ENCODE measurements at places on chromosomes 6 and 20.

DNA sequence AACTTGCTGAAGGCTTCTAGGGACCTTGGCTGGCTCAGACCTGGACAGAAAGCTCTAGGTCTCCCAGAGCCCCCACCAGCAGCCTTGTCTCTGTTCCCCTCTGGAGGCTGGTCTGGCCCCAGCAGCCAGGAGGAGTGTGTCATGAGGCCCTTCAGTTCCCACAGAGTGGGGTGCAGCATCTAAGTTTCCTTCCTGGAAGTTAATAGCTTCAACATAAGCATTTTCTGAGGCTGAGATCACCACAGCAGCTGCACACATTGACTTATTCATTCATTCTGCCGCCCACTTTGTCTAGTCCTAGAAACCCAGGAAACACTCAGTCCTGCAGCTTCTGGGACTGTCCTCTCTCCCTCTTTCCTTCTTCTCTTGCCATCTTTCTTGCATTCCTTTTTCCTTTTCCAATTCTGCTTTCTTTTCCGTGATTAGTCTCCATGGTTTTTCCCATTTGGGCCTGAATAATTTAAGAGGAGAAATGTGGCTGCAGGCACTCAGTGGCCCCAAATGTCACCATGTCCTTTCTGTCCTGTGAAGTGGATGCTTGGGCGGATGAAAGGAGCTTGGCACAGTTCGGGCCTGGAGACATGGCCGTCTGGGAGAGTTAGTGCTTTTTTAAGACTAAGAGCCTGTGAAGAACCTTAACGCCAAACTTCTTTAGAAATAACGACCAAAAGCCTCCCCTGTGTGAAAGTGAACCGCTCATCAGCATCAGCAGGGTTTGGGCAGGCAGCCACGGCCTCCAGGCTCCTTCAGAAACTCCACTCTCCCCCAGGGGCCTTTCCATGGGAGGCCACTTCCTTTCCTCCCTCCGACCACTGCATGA lies 31.0 kb upstream of the PCMTD2 start:
- DNase-seq: no peak

DNA sequence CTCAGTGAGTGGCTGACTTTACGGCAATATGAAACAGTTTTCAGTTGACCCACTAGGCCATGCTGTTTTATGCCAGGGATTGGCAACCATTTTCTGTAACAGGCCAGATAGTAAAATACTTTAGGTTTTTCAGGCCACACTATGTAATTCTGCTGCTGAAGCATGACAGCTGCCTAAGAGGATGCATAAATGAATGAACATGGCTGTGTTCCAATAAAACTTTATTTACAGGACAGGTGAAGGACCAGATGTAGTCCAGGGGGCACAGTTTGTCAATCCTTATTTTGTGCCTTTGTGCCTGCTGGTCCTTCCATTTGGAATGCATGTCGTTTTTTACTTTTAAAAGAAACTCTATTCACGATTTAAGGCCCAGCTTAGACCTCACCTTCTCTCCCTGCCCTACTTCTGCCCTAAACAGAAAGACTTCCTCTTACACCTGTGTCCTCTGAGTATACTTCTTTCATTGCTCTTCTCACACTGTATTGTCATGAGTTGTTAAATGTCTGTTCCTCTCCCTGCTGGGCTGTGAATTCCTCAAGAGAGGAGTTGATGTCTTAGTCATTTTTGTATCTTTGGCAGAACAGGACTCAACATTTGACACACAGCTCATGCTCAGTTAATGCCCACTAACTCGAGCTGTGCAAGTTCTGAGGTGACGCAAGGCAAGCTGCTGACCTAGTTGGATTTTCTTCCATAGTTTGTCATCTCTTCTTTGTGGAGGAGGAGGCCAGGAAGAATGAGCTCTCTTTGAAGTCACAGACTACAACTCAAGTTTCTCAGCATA lies 90.1 kb upstream of the MAP7 start:
- DNase-seq: no peak

DNA sequence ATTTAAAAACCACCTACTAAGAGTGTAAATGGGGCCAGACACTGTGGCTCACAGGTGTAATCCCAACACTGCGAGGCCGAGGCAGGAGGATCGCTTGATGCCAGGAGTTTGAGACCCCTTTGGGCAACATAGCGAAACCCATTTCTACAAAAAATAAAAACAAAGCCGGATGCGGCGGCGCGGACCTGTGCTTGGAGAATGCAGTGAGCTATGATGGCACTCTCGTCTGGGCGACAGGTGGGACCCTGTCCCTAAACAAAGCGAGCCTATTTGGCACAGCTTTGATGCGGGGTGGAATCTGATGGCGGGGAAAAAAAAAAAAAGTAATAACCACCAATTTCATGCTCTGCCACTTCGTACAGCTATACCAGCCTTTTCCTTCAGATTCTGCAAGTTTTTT lies 1.1 kb downstream of the TCP1 start:
- no peak for DNase-seq

DNA sequence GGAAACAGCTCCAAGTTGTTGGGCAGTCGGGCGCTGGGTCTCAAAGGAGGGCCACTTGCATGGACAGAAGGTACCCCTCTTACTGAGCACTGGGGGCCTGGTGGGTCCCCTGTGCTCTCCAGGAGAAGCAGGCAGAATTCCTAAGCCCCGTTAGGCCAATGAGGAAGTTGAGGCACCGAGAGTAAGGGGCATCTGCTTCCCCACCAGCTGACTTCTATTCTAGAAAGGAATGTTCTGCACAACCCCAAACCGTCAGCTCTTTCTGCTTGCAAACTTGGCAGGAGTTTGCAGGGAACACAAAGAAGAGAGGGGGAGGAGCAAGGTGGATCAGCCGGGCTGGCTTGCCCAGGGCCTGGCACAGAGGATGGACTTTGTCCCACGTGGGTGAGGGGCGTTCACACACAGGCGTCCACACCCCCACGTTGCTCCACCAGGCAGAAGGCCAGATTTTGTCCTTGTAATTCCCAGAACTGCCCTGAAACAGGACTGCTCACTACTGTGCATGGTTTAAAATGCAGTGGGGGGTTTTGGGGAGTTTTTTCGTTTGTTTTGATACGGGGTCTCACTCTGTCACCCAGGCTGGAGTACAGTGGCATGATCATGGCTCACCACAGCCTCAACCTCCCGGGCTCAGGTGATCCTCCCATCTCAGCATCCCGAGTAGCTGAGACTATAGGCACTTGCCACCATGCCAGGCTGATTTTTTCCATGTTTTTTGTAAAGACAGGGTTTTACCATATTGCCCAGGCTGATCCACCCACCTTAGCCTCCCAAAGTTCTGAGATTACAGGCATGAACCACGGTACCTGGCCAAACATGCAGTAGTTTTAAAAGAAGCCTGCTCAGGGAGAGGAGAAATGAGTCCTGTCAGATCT lies 93.3 kb downstream of the SNX5 start:
- DNase-seq: no peak

DNA sequence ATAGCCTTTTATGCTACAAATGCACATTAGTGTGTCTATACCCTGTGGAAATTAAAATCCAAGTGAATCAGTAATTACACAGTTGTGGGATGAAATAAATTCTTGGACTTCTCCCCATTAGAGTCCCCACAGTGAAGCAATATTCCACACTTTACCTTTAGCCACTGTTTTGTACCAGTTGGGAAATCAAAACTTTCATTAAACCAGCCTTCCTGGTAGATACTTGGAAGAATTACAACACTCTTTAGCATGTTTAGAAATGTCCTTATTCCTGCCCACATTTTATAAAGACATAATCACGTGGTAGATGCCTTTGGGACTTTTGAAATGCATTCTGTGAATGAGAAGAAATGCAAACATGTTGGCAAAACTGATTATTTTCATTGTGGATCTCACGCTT lies 49.0 kb upstream of the ANKEF1 start:
- DNase-seq: no peak

- no peak for DNase-seq
Observed at GRCh38 chr20:46690219-46691106, 1.2 kb upstream of the TP53RK start.

GRCh38 chr6:89302936-89303335 lies 12.2 kb downstream of the GABRR2 start:
- no peak for DNase-seq

GRCh38 chr20:19549896-19550295 lies 208.2 kb upstream of the RIN2 start:
- DNase-seq: no peak

DNA sequence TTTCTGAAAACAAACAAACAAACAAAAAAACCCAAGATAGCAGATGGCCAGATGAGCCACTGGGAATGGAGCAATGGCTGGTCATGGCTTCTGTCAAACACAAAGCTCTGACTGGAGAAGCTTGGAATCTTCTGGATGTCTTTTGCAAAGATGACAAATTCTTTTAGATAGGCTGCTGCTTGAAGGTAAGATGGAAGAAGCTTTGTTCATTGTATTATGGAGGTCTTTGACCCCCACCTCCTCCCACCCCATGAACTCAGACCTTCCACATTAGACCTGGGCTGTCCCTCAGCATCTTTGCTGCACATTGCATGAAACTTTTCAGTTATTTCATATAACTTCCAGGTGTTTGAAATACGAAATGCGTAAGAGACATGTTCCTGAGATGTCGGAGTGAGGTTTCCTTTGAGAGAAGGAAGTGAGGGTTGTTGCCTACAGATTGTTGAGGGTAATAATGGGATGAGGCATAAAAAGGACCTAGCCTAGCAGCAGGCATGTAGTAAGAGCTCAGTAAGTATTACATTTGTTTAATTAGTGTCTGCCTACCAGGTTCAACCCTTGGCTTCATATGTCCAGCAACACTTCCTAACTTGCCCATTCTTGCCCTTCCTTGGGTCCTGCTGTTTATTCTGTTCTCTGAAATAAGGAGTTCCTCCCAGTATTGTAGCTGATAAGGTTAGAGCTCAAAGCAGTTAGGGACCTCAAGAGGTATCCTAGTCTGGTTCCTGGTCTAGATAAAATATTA lies 51.4 kb upstream of the IER3 start:
- DNase-seq: no peak

DNA sequence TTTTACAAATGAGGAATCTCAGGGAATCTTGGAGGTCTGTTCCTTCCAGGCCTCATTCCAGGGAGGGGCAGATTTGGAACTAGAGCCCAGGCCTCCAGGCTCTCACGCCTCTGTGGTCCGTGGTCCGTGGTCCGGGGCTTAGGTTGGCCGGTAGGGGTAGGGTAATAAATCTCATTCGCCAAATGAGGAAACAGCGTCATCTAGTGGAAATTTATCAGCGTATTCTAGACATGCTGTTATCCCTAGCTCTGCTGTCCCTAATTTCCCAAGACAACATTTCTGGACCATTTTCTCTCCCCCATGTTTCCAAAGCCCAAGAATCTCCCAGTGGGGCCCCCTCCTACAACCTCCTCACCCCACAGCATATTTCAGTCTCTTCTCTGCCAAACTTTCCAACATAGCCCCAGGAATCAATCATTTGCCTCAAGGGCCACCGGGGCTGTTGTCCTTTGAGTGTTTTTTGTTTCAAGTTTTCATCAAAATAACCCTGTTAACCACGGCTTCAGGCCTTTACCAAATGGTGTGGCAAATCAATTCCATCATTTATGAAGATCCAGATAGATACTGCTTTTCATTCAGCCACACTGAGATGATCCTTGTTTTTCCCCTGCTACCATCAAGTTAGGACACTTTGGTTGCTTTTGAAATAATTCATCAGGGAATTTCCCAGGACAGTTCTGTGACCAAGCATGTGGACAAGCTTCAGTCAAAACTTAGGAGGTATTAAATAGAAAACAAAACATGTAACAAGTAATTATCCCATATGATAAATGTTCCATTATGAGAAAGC lies 126.8 kb downstream of the ALDH8A1 start:
- DNase-seq: peak; percentile 5

DNA sequence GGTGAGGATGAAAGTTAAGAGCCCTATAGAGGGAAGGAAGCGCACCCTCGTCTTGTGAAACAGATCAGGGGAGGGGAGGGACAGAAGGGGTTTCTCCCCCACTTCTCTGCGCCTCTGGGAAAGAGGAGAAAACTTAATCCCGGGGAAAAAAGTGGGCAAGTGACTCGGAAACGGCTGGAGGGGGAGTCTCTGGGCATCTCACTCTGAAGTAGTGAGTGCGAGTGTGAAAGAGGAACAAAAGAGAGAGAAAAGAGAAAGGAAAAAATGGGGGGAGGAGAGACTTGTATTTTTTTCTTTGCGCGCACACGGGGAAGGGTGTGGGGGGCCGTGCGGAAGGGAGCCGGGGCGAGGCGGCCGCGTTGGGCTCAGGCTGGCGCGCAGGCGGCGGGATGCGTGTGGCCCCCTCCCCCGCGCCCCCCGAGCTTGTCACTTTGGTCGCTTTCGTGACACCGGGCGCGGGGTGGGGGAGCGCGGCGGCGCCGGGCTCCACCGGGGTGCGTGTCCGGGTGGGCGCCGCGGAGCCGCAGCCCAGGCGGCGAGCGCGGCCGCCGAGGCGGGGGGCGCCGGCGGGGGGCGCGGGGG lies 454 bp downstream of the L3MBTL3 start:
- no peak for DNase-seq

DNA sequence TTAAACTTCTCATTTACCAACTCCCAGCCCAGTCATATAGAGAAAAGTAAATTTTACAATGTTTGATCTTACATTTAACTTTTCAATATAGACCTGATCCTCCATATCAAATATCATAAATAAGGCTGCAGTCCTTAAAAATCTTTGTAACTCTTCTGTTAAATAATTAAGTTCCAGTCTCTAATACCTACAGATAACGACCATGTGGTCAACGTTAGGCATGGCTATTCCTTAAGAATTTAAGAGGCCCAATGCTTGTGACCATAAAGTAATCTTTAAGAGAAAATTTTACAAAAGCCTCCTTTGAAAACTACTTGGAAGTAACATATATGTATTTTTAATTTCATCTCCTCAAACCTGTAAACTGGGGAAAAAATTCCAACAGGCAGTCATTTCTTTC lies 1.6 kb downstream of the FBXO5 start:
- DNase-seq: no peak

- DNase-seq: no peak
Observed at GRCh38 chr6:136775548-136775947, 16.7 kb downstream of the MAP3K5 start.

DNA sequence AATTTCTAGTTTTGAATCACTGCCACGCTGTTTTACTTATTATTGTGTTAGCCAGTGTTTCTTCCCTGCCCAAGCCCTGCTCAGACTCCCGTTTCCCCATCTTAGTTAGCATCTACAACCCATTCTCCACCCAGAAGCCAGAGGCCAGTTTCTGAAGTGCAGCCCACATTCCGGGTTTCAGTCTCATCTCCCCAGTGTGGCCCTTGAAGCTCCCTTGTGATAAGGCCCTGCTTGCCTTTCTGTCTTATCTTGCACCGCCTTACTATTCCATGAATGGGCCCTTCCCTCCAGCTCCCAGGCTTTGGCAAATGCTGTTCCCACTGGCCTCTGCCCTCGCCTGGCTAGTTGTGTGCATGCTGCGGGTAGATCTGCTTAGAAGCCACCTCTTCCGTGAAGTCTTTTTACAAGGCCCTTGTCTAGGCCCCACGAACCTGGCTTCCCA lies 41.1 kb downstream of the TOX2 start:
- no peak for DNase-seq

DNA sequence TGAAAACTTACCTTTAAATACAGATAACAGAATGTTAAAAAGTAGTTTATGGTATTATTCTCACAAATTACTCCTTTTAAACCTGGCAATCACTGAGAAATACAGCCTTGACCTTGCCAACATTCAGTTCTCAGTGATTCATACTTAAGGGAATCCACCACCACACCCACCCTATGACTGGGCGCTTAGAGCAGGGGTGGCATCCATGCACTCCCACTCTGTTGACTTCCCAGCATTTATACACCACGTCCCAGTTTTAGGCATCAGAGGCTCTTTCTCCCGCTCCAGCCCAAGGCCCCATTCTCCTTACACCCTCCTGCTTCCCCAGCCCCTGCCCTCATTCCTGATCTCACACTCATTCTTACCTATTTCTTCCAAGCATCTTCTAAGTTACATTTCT lies 16.3 kb downstream of the TRAF3IP2 start:
- no peak for DNase-seq

GRCh38 chr6:70601014-70601413 lies 34.3 kb downstream of the SDHAF4 start:
- DNase-seq: no peak
